ENCODE measurements at places on chromosomes 2 and 18.

GRCh38 chr2:58731488-58731869, 490.4 kb upstream of the FANCL start:
- DNase-seq: no peak

GRCh38 chr2:134773335-134773734, 54.5 kb upstream of the TMEM163 start:
- DNase-seq: no peak

DNA sequence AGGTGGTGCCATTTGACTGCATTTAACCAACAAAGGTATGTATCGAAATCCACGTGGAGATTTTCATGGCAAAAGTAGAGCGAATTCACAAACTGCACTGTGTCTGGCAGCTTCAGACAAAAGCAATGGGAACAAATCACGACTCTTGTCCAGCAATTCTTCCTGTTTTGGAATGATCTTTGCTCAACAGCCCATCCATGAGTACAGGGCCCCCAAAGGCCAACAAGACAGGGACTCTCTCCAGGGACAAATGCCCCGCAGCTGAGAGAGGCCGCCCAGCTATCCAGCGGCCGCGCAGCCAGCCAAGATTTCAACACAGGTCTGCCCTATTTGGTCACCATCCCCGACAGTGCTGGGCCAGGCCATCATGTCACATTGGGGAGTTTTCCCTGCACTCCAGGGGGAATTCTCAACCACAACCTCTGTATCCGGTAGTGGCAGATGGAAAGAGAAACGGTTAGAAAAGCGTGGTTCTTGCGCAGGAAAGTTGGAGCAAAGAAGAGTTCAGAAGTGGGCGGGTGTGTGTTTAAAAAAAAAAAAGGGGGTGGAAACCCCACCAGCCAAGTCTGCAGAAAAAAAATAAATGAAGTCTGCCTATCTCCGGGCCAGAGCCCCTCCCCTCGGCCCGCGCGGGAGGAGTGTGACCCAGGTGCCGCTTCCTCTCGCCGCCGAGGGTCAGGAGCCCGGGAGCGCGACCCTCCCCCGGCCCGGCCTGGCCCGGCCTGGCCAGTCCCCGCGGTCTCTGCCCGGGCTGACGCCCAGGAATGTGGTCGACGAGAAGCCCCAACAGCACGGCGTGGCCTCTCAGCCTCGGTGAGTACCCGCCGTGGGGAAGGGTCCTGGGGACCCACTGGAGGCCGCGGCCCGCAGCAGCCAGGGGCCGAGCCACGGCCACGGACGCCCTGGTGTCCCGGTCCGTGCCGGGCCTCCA, at the start of gene GYPC:
TSS of gene GYPC (plus strand) at position 659 of the 931 bp plus-strand sequence. CDS start at position 765, 106 bp downstream.
- DNase-seq: peak; percentile 26

GRCh38 chr2:103792042-103792441, 1030.2 kb downstream of the TMEM182 start:
- no peak for DNase-seq

GRCh38 chr18:55239740-55240139, 280.5 kb upstream of the CCDC68 start:
- DNase-seq: no peak

DNA sequence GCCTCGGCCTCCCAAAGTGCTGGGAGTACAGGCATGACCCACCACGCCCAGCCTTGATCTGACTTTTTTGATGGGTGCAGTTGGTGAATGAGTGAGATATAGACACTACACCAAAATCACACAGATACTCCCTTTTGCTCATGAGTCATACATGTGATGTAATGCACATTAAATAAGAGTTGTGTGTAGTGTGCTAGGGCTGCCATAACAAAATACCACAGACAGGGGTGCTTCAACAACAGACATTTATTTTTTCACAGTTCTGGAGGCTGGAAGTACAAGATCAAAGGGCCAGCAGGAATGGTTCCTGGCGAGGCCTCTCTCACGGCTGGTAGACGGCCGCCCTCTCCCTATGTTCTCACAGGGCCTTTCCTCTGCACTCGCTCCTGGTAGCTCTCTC, 46.6 kb downstream of the GBX2 start:
- no peak for DNase-seq

- DNase-seq: no peak
These were observed 6.7 kb upstream of the UGT1A5 start for GRCh38 chr2:233705911-233706506.

GRCh38 chr2:138276339-138276738, 225.2 kb upstream of the SPOPL start:
- no peak for DNase-seq

DNA sequence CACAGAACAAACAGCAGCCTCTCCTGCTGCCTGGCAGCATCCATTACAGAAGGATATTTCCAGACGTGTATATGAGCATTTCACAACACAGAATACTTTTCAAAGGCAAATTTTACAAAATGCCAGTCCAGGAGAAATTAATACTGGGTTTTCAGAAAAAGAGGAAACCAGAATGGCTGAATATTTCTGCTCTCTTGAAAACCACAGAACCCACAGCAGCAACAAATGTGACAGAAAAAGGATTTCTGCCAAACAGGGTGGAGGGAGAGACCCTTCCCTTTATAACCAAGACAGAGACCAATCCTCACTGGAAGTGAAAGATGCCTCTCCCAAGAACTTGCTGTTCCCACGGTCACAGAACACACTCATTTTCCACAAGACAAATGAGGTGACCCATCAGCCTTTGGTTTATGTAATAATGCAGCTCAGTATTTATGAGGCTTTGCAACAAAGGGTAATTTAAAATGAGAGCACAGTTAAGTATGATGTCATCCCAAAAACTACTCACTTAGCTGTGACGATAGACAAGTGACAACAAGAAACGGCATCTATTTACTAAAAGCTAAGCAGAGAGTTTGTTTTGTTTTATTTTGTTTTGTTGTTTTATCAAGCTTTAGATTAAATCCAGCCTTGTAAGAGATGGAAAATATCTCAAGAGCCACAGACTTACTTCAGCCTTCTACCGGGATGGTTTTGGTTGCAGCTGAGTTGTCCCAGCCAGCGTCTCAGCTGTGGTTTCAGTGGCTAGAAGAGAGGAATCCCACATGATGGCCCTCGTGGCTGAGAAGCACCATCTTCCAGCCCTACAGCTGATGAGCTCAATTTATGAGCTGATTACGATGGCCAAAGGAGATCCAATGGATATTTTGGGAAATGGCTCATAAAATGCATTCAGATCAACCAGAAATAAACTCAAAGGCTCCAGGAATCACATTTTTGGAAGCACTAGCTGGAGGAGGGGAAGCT, 249.3 kb upstream of the AGAP1 start:
- DNase-seq: no peak

- DNase-seq: no peak
These were observed 116.3 kb downstream of the GALNT1 start for GRCh38 chr18:35697869-35698268.

DNA sequence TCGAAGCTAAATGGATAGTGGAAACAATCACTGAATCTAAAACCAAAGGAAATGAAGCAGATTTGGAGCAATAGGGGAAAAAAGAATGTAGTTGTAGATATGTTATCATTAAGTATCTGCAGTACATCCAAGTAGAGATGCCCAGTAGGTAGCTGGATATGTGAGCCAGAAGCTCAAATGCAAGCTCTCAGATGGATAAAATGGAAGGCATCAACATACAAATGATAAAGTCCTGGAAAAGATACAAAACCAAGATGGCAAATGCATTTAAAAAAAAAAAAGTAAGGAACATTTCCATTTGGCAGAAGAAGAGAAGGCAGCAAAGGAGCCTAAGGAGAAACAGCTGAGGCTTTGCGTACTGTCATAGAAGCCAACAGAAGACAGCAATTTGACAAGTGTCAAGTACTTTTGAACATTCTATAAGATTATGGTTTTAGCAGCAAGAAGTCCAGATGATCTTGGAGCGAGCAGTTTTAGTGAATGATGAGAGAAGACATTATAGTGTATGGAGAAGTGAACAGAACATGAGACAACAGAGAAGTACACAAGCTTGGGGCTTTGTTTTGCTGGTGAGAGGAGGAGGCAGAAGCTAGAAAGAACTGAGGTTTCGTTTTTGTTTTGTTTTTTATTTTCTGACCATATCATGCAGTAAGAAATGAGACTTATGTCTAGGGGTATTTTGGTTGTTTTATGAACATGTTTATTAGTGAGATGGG, 18.3 kb downstream of the ROCK2 start:
- no peak for DNase-seq

GRCh38 chr18:8709248-8710059, 4.1 kb downstream of the MTCL1 start:
- DNase-seq: no peak

GRCh38 chr2:181858600-181858999, 32.9 kb upstream of the ITPRID2 start:
- DNase-seq: no peak

DNA sequence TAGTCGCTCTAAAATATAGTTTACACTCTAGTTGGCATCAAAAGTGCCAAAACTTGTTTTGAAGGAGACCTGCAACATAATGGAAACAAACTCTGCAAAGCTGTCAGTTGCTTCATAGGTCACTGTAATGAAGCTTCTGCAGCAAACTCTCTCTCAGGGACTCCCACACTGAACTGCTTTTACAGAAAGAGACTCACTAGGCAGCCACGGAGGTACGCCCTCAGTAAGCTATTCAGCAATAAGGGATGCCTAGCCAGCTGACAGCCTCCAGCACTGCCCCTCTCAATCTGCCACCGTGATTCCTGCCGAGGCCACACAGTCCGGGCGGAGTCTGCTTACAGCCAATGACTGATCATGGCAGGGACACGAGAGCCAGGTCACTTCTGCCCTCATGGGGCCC, 51.1 kb downstream of the COLEC12 start:
- DNase-seq: no peak

DNA sequence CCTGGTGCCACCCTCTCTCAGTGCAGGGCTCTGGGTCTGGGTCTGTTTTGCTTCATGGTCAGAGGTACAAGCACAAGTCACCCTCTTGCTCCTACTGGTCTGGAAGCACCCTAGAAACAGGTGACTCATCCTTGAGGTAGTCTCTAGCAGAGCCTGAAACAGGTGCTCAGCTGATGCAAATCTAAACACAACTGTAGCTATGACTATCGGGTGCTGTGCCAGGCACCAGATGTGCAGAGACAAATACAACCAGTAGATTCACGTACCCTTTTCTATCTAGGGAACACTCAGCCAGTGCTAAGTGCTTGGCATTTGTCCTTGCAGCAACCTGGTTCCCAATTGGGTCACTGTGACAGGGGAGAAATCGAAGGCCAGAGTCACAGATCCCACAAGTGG, 140.9 kb upstream of the MYCN start:
- DNase-seq: no peak
